ENCODE measurements at places on chromosomes 5 and 9. TPM values are rescaled to one million over a fixed set of nuclear protein-coding genes. Genes with fewer than 3 reads are reported as not detected.

DNA sequence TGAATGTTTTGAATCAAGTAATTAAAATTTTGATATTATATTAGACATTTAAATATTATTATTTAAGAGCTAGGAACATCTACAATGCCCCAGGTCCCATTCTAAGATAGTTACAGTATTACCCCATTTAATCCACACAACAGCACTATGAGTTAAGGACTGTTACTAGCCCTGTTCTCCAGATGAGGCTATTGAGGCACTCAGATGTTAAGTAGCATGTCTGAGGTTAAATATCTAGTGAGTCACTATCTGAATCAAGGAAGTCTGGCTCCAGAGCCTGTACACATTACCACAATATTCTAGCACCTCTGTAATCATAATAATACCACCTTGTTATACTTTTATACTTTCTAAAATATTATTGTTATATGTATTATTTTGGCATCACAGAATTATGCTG is 304.6 kb downstream of the PDE4D start:
- DNase-seq = no peak

- no peak for DNase-seq
These were observed 10.7 kb upstream of the KLF9 start for GRCh38 chr9:70425192-70425591.

- no peak for DNase-seq
These were observed 204.0 kb upstream of the PUM3 start for GRCh38 chr9:3047912-3048311.

Gene FIBCD1
- total RNA-seq = 0.42 TPM

GRCh38 chr9:113934167-113934828 is 58.2 kb downstream of the ZNF618 start:
- peak; percentile 49 for DNase-seq

- no peak for DNase-seq
These were observed 226.5 kb upstream of the TUSC1 start for GRCh38 chr9:25904701-25905100.

Gene SPINK6
- not detected for total RNA-seq

All from lower leg skin (tissue), 4 donors.